ENCODE measurements at places on chromosomes 6 and 20.
A peak's percentile ranks its signal among the peaks of the same experiment; 100 is the strongest.

DNA sequence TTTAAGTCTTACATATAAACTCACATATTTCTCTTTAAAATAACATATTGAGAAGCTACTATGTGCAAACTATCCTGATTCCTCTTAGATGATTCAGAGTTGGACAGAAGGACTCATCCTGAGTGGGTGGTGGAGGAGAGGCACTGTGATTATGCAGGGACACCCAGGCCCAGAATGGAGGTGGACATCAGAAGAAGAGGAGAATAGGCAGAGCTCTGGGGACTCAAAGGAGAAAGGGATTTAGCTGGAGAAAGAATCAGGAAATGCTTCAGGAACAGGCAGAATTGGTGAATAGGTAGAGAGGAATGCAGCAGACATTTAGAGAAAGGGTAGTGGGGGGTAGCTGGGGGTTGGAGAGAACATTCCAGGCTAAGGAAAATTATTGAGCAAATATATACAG, 17.4 kb downstream of the RCAN2 start:
- DNase-seq = no peak

- DNase-seq = no peak
Measured at GRCh38 chr6:12418946-12419345, 128.8 kb downstream of the EDN1 start.

DNA sequence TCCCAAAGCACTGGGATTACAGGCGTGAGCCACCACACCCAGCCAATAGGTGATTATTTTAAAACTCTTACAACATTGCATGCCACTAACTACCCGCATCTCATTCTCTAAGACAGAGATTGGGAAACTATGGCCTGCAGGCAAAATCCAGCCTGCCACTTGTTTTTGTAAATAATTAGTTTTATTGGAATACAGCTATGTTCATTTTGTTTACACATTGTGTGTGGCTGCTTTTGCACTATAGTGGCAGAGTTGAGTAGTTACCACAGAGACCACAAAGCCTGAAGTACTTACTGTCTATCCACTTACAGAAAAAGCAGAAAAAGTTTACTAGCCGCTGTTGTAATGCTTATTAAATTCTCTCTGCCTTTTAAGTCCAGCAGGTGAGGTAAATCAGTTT, 16.4 kb upstream of the PKIG start:
- DNase-seq = no peak

- DNase-seq = no peak
Measured at GRCh38 chr6:21739838-21740237, 146.3 kb downstream of the SOX4 start.

GRCh38 chr20:37649676-37650370, 44.0 kb upstream of the CTNNBL1 start:
- DNase-seq = no peak

- DNase-seq = peak; percentile 8
Measured at GRCh38 chr6:163757520-163757919, 343.0 kb downstream of the QKI start.

DNA sequence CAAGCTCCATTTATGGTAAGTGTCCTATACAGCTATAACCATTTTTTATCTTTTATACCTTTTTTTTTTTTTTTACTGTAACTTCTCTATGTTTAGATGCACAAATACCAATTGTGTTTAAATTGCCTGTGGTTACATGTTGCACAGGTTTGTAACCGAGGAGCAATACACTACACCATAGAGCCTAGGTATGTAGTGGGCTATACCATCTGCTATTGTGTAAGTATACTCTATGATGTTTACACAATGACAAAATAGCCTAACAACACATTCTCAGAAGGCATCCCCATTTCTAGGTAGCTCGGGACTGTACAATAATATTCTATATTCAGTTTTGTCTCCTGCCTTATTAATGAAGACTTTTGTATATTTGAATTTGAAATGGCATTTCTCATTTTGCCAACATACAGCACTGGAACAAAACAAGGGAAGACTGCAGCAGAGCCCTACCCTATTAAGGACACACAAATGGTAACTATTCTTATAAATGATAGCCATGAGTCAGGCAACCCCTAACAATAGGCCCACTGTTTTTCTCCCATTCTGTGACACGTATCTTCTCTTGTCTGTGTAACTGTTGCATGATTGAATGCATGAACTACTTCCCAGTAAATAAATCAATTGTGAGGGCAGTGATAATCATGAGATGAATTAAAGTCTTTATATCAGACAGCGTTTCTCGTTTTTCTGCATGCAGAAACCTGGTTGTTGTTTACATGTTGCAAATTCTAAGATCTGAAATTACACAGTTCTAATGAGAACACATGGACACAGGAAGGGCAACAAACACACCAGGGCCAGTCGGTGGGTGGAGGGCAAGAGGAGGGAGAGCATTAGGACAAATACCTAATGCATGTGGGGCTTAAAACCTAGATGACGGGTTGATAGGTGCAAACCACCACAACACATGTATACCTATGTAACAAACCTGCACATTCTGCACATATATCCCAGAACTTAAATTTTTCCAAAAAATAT, 173.9 kb downstream of the EPM2A start:
- no peak for DNase-seq

DNA sequence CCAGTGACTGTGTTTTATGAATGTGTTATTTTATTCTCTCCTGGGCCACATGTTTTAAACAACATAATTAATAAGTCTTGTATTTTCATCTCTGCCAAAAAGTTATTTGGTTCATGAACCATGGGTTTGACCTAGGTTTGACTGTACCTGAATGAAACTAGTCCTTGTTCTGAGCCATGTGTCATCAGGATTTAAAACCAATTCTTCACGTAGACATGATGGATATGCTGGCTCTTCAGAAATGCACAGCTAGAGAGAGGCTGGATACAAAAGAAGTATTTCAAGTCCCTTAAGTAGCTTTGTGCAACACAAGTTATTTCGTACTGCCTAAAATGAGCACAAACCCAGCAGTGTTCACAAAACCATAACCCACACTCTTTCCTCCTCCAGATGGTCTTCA, 116.1 kb downstream of the IBTK start:
- no peak for DNase-seq

DNA sequence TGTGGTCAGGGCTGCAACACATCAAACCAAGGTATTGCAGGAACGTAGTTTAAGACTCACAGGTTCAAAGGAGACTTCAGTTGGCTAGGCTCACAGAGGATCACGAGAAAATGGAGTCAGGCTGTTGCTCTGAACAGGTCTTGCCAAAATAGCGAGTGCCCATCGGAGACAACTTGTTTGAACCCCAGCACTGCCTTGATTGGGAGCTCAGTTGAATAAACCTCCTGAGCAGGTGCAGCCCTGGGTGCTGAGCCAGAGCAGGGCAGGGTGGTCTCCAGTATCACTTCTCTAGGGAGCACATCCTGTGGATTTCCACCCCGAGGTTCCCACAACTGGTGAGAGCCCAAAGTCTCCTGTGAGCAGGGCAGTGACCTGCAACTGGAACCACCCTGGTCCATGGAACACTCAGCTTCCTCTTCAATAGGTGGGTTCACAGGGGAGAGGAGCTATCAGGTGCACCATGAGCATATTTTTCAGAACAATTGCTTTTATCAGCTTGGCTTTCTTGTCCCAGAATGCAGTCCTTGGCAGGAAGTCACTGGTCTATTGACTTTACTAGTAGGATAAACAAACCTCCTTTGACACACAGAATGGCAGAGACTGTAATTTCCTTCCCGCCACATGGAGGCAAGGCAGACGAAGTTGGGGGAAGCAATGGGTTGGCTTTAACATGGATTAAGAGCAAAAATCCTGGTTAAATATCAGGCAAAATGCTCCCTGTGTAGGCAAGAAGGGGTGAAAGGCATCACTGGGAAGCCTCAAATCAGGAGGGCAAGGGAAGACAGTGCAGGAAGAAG, 267.7 kb upstream of the FOXQ1 start:
- no peak for DNase-seq

- no peak for DNase-seq
Measured at GRCh38 chr20:53316206-53316937, 277.3 kb downstream of the ZNF217 start.

DNA sequence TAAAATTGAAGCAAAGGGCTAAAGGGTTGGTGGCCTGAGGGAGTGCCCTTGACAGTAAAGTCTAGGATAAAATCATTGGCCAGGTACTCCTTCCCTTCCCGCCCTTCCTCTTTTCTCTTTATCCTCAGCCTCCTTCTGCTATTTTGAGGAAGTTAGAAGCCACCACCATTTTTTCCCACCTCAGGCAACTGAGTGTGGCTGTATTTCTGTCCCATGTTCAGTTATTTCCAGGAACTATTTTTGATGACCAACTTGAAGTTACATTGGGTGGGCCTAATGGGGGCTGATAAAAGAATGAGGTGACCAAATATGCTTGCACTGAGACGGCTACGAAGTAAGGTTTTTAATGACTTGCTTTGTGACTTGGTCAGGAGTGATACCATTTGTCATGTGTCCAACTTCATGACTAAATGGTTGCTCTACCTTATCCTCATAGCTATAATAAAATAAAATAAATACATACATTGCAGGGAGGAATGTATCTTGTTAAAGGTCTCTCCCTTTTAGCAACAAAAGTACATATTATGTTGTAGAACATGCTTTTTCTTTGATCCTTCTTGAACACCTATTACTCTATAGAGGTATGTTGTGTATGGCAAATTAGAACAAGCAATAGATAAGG, 12.0 kb downstream of the PTPN1 start:
- no peak for DNase-seq

- DNase-seq = no peak
Measured at GRCh38 chr6:12602951-12603672, 113.5 kb upstream of the PHACTR1 start.

DNA sequence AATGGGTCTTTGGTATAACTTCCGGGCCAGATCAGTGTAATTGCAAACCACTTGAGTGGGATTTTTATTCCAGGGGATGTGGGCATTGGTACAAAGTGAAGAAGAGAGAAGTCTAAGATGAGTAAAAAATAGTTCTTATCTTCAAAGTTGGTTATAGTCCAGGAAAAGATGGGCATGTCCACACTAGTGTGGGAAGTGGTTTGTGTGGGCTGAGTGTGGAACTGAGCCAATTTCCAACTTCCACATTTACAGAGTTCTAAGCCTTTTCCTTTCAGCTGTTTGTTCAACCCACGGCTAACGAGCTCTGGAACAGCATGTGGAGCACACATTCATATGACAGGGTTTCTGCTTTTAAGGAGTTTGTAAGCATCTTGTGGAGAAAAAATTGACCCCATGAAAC, 72.3 kb upstream of the IFNGR1 start:
- no peak for DNase-seq

GRCh38 chr20:55417836-55418235, 587.5 kb downstream of the CBLN4 start:
- DNase-seq = no peak

GRCh38 chr20:8924539-8924938, 144.3 kb upstream of the PLCB4 start:
- no peak for DNase-seq

DNA sequence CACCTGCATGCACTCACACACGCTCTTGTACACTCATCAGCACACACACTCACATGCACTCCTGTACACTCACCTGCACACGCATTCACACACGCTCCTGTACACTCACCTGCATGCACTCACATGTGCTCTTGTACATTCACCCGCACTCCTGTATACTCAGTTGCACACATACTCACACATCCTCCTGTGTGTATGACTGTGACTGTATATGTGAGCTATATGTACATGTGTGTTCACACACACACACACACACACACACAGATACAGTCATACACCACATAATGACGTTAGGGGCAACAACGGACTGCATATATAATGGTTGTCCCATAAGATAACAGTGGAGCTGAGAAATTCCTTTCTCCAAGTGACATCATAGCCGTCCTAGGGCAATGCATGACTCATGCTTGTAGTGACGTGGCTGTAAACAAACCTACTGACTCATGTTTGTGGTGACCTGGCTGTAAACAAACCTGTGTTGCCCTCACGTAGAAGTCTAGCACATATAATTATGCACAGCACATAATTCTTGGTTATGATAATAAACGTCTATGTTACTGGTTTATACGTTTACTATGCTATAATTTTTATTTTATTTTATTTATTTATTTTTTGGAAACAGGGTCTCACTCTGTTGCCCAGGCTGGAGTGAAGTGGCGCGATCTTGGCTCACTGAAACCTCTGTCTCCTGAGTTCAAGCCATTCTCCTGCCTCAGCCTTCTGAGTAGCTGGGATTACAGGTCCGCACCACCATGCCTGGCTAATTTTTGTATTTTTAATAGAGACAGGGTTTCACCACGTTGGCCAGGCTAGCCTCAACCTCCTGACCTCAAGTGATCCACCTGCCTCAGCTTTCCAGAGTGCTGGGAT, 22.8 kb upstream of the TAF4 start:
- DNase-seq = no peak

- no peak for DNase-seq
Measured at GRCh38 chr6:52361414-52361944, 472 bp upstream of the PAQR8 start.

- DNase-seq = no peak
Measured at GRCh38 chr20:35739294-35740163, 2.5 kb downstream of the RBM39 start.

DNA sequence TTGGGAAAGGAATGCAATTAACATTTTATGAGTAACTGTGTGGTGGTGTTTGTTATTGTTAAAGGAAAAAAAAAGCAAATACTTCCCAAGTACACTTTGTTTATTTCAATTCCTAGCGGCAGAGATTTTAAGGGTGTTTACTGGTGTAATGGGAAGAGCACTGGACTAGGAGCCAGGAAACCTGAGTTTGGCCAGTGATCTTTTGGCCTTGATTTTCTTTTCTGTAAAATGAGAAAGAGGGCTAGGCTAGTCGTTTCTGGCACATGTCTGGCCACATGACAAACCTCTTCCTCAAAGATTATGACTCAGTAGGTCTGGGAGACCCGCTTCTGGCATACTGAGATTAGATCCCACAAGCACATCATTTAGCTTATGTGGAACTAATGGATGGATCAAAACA, 428.1 kb upstream of the NOX3 start:
- DNase-seq = no peak
